Fibroblast of skin of right quadriceps (primary cell): ENCODE measurements at places on chromosomes 1 and 21.

- DNase-seq = peak; percentile 45
Observed at GRCh38 chr1:103371234-103371633, 154.3 kb upstream of the RNPC3 start.

- no peak for DNase-seq
Observed at GRCh38 chr1:154481053-154481452, 21.0 kb upstream of the TDRD10 start.

DNA sequence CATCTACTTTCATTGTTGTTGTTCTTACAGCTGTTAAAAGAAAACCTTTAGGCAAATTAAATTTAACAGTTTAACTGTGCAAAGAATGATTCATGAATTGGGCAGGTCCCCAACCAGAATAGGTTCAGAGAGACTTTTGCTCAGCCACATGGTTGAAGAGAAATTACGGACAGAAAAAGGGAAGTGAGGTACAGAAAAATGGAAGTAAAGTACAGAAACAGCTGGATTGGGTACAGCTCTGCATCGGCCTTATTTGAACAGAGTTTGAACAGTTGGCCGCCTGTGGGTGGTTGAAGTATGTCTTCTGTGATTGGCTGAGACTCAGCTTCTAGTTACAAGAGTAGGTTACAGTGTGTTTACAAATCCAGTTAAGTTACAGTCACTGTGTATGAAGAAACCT lies 210.1 kb downstream of the FGGY start:
- peak; percentile 35 for DNase-seq

DNA sequence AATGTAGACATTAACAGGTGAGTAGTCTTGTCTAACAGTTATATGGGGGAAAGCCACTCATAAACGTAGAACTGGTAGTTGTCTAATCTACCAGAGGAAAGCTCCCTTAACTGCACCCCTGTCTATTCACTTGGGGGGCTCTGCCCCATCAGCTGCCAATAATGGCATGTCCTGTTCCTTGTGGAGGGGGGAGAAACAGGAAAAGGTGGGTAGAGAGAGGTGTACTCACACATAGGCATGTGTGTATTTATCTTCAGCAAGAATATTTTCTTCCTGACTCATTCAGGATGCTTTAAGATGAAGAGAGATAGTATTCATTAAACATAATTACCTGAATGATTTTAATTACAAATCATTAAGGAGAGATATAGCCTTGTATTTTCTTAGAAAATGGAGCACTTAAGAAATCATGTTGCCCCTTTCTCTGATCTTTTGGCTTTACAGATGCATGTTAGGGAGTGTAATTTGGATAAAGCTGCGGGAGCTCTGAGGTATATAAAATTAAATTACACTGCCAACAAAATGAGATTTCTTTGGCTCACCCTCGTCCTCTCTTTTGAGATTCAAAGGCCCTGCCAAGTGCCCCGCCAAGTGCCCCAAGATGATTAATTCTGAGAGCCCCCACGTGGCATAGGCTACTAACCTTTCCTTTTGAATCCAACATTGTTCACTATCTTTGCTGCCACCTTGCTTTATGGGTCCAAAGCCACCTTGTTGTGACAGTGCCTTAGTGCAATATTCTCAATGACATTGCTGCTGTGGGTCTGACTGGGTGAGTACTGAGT lies 286.3 kb upstream of the LYPLAL1 start:
- DNase-seq = no peak

GRCh38 chr1:235972311-235972689 lies 92.6 kb downstream of the NID1 start:
- DNase-seq = peak; percentile 87

DNA sequence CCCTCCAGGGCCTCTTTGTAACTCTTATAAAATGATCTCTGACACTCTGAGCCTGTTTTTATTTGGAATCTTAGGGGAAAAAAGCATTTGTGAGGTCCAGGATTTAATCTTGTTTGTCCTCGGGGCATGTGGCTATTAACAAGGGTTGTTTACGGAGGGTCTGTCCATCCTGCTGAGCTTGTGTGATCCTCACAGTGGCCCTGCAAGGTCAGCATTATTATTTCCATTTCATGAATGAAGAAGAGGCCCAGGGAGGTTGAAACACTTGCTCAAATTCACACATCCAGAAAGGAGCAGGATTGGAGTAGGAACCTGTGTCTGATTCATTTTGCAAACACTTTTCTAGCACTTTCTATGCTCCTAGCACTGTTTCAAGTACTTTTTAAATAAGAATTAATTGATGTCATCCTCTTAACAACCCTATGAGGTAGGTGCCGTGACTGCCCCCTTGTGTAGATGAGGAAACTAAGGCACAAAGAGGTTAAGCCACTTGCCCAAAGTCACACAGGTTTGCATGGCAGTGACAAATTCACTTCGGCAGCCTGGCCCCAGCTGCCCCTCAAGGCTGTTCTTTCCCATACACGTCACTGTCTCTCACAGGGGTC lies 178.9 kb downstream of the MIS18A start:
- DNase-seq = no peak
